Karpas-422 (cell line): ENCODE measurements at places on chromosomes 3 and 15. TPM values are rescaled to one million over a fixed set of nuclear protein-coding genes. Genes with fewer than 3 reads are reported as not detected.

Gene TNNC1
- total RNA-seq = 0.65 TPM in 1 of 2 replicates, not detected in the other

GRCh38 chr3:105222568-105223093, 144.1 kb upstream of the ALCAM start:
- no peak for DNase-seq

Gene SENP8
- 1.0 and 6.8 TPM in 2 replicates for total RNA-seq

DNA sequence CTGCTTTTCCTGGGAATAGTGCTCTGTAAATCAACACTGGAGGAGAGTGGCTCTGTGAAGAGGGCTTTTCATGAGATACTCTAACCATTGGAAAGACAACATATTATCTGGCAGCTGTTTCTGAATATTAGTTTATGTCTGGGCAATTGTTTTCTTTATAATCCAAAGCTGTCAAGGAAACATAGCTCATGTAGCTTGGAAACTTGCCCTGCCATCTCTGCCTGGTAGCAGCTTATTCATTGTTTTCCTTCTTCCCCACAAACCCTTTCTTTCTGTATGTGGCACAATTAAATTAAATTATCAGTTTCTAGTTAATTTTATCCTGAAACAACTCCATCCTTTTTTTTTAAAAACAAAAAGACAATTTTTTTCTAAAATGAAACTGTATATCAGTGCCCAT, 160.0 kb downstream of the EDEM1 start:
- no peak for DNase-seq

DNA sequence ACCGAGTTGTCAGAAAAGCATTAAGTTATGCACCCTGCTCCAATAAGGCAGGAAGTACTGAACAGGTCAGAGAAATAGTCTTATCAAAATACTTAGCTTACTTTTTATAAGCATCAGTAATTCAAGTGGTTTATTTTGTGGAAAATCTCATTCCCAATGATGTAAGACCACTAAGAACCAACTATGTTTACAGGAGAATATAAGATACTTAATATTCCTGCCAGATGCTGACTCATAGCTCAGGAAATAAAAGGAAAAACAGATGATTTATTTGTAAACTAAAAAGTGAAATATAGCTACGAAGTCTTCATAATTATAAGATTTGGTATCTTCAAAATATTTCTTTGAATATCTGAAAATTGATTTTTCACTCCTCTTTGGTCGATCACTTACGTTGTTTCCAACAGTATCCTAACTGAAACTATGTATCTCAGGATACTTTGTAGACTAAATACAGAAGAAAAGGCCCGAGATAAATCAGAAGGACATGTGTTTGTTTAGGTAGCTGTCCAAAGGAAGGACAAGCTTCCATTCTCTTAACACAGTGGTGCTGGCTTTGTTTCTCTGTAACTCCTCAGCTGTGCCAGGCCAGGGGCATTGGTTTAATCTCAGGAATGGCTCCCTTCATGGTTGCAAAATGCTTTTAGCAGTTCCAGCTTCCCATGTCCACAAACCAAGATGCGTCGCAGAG, 295.8 kb downstream of the GBE1 start:
- no peak for DNase-seq

Gene PLXND1
- 0.52 TPM in 1 of 2 replicates, not detected in the other for total RNA-seq

Gene COMMD4
- 43.6 and 108 TPM in 2 replicates for total RNA-seq

GRCh38 chr3:136780741-136781140, 28.6 kb upstream of the STAG1 start:
- DNase-seq = no peak

DNA sequence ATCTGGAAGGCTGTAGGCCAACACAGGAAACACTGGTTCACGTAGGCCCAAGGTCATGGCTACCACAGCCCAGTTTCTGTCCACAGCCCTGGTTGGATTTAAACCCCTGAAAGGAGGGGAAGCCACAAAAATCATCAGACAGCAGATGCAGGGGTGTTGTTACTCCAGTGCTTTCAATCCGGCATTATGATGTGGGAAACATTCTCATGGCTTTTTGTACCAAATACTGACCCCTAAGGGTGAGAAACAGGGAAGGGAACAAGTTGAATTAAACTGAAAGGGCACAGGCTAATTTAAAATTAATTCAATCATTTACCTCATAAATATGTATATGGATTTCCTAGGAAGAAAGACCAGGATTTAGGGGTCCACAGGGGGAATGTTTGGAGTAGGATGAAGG, 375.6 kb downstream of the CTNNB1 start:
- no peak for DNase-seq

Gene DLL4
- total RNA-seq = 0.36 TPM in 1 of 2 replicates, not detected in the other

Gene PIK3CB
- 13.0 and 35.3 TPM in 2 replicates for total RNA-seq

DNA sequence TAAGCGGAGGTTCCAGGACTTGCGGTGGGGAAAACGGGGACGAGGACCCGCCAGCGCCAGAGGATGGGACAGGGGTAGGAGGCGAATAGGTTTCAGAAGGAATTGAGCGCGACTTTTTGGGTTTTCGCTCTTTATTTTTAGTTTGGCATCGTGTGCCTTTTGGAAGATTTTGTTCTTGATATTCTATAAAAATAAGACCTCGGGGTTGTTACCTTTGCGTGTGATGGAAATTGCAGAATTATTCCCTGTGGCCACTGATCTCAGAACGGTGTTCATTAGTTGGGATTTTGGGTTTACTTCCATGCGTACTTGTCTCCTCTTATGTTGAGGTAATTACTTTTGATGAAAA, 453 bp upstream of the CCDC14 start:
- DNase-seq = no peak

Gene FGF7
- 0.71 TPM in 1 of 2 replicates, not detected in the other for total RNA-seq

GRCh38 chr3:14725013-14725412, 50.1 kb downstream of the C3orf20 start:
- DNase-seq = no peak

- no peak for DNase-seq
Observed at GRCh38 chr3:65848024-65848423, 190.7 kb downstream of the MAGI1 start.
